Fibroblast of skin of back (primary cell): ENCODE measurements at places on chromosomes 4 and X.

DNA sequence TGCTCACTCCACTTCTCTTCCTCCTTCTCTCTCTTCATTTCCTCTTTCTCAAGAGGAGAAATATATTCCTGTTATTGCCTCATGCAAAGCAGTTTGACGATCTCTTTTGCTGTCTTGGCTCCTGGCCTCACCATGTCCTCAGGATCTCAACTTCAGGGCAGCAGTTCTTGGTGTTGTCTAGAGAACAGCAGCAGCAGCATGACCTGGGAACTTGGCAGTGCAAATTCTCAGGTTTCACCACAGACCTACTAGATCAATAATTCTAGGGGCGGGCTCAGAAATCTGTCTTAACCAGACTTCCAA is 193.4 kb upstream of the EDNRA start:
- no peak for DNase-seq

DNA sequence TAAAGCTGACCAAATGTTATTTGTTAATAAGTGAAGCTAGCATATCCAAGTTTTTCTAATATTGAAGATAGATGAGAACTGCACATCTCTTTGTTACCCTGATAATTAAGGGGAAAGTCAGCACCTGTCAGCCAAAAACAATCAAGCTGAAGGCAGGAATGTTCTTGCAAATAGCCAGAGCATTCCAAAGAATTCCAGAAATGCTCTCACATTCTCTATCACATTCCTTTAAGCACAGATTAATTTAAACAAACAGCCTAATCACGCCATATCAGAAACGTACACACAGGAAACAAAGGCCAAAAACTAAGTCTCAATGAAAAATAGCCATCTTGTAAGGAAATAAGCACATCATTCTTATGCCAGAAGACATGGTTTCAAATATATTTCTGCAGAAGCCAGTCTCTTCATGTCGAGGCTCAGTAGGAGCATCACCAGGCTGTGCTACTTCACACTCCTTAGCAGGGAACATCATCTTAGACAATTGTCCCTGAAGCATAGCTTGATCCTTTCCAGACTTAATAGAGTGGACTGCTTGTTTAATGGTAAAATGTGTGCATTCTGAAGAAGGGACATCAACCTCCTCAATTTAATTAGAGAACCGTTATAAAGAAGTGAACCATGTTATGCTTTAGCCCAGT is 252.9 kb upstream of the TTC29 start:
- peak; percentile 77 for DNase-seq

GRCh38 chr4:6773616-6774540 is 8.6 kb upstream of the KIAA0232 start:
- no peak for DNase-seq

DNA sequence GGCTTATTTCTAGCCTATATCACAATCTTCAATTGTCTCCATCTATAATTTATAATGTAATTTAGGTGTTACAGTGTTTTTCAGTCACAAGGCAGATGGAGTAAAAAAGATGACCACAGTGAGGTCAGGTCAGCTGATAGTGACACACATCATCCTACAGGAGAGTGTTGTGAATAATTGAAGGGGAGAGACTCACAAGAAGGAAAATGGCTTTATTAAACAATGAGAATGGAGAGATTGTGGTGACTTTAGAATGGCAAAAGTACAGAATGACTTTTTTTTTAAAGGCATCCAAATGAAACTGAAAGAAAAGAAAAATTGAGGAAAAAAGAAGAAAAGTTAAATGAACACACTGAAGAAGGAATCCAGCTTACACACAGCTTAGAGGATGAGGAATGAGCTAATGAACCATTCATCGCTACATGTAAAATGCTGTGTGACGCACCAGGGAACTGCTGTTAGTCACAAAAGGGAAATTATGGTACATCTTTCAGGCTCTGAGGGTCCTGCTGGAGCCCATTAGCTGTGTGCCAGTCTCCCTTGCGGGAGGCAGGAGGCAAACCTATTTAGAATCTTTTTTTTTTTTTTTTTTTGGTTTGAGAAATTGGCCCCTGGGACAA is 56.6 kb downstream of the SPRY1 start:
- no peak for DNase-seq

DNA sequence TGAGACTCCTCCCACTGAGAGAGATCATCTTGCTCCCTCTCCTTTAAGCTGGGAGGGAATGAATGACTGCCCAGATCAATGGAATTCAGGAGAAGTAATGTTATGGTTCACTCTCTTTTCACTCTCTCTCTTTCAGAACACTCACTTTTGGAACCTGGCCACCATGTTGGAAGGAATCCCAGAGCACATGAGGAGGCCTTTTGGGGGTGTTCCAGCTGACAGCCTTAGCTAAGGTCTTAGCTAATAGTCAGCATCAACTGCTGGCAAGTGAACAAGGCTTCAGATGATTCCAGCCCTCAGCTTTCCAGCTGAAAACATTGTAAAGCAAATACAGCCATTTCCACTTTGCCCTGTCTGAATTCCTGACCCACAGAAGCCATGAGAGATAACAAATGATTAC is 124.0 kb upstream of the CLNK start:
- DNase-seq = peak; percentile 22

GRCh38 chr4:132317923-132318322 is 831.2 kb upstream of the PCDH10 start:
- DNase-seq = no peak

DNA sequence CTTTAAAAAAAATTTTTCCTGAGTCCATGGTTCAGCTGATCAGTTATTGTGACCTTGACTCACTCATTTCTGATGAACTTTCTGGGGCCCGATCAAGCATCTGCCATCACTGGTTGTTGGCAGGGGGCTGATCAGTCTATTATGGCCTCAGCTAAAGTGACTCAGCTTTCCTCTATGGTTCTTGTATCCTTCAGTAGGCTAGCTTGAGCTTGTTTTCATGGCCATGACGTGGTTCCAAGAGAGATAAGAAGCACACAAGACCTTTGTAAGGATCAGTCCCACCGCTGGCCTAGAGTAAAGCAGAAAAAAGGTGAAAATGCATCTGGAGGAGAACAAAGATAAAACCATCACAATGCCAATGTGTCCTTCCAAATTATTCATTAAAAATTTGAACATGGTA is 29.8 kb upstream of the EPGN start:
- DNase-seq = no peak

DNA sequence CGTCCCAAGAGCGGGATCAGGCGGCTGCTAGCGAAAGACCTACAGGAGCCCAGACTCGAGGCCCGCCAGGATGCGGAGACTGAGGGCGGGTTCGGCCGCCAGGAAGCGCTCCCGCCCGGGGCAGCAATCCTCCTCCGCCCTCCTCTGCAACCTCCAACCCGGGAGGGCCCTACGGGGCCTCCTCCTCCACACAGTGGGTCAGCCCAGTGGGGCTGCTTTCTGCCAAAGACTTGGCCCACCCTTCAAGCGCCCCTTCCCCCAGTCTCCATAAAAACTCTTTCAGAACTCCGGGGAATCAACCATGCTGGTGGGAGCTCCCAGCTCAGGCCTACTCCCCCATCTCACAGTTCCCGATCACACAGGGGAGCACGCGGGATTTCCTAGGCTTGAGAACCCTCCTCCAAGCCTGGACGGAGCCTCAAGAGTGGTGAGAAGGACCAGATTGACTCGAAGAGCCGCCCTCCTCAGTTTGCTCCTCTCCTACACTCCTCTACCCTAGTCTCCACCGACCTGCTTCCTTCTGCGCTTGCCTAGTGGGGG is 77.5 kb downstream of the RLIM start:
- DNase-seq = peak; percentile 52

- no peak for DNase-seq
Observed at GRCh38 chr4:180057299-180057721, 2185.9 kb upstream of the TENM3 start.

GRCh38 chr4:7472442-7473013 is 37.8 kb upstream of the PSAPL1 start:
- no peak for DNase-seq

- DNase-seq = no peak
Observed at GRCh38 chrX:23331701-23332100, 2.9 kb upstream of the PTCHD1 start.

DNA sequence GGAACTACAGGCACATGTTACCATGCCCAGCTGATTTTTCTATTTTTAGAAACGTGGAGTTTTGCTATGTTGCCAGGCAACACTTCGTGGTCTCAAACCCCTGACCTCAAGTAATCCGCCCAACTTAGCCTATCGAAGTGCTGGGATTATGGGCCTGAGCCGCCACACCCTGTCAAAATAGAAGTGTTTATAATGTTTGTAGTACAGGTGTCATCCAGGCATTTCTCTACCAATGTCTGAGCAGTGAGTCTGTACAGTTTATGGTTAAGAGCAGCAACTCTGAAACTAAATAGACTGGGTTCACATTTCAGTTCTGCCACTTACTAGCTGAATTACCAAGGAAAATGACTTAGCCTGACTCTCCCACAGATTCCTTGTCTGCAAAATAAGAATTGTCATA is 460.4 kb upstream of the GALNT7 start:
- DNase-seq = no peak

DNA sequence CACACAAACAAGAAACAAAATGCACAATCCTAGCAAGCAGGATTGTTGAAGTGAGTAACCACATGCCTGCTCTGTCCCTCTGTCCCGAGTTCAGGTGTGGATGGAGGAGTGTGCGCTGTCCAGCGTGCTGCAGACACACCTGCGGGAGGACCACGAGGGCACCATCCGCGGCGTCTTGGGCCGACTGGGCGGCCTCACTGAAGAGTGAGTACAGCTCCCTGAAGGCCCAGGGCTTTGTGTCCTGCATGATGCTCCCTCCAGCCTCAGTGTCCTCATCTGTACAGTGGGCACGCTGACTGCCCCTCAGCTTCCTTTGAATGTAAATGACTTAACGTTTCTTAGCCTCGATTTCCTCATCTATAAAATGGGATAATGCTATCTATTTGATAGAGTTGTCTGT is 82.5 kb downstream of the EVC start:
- DNase-seq = no peak

GRCh38 chr4:104022831-104023230 is 303.0 kb upstream of the TACR3 start:
- DNase-seq = no peak

- DNase-seq = no peak
Observed at GRCh38 chr4:34878961-34879360, 1365.4 kb downstream of the ARAP2 start.

DNA sequence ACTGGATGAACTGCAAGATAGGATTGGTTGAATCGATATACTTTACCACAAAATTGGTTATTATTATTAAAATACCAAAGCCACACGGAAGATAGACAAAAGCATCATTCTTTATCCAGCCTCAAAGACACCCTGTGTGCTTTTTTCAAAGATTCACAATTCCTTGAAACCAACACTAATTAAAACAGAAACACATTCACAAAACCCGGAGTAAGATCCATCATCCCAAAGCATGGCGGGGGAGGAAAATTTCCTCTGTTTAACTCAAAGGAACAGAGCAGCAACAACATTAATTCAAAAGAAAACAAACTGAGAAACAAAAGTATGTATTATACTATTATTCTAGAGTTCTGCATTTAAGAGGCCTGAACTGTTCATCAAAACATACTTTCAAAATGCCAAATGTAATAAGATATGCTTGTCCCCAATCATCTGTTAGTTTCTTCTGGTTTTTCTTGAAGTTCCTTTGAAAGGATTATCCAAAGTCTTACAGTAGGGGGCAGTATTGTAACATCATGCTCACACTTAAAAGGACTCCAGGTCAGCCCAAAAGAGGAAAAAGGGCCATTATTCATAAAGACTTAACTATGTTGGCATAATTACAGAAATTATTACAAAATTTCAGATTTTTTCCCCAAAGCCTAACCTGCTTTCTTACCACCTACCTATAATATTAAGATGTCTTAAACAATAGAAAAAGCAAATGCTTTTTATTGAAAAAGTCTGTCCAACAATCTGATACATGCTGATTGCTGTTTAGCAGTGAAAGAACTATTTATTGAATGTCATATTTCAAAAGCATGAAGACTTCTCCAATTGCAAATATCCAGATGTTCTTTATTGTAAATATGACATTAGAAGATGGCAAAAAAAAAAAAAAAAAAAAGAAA is 168.7 kb downstream of the SCFD2 start:
- DNase-seq = peak; percentile 85

- DNase-seq = no peak
Observed at GRCh38 chr4:6955261-6955911, 45.8 kb downstream of the TBC1D14 start.

- DNase-seq = no peak
Observed at GRCh38 chrX:23937100-23937499, 29.3 kb downstream of the CXorf58 start.

- peak; percentile 6 for DNase-seq
Observed at GRCh38 chr4:80594701-80595100, 259.2 kb downstream of the CFAP299 start.

DNA sequence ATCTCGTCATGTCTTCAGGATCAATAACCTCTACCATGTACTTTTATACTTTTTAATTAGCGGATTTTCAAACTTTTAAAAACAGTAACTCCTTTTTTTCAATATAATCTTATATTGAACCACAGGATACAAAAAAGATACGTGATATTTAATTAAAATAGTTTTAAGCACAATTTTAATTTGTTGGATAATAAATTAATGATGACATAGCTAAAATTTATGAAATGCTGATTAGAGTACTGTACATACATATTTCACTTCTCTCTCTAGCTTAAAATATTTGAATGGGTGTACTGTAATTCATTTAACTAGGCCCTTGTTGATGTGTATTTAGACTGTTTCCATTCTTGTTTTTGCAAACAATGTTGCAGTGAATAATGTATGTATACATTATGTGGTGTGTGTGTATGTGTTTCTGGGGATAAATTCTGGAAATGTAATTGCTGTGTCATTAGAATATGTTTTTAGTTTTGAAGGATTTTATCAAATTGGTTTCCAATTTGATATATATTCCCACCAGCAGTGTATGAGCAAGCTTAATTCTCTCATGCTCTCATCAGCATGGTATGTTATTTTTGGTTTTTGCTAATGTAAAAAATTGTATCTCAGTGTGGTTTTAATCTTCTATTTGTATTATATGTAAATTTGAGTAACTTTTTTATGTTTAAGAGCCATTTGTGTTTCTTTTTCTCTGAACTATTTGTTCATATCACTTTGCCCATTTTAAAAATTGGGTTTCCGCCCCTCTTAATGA is 66.4 kb downstream of the CDKL5 start:
- peak; percentile 64 for DNase-seq

DNA sequence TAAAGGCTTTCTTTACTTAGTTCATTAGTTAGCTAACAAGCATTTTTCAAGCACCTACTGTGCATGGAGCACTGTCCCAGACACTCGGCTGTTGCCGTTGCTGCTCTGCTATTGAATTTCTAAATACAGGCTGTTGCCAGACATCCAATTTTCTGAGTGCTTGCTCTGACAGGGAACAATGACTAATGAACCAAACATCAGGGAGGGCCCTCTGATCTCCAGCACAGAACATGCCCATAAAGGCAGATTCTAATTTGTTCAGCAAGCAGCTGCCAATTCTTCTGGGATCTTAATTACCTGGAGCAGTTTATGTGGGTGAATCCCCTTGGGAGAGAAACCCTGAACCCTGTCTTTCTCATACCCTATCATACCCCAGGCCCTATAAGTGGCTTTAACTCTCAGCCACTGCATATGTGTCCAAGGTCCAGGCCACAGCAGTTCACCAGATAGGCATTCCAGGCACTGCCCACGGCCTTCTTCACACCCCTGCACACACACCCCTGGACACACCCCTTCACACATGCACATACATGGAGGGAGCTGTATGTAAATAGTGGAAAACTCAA is 27.9 kb downstream of the TSC22D3 start:
- peak; percentile 60 for DNase-seq

GRCh38 chr4:118351851-118352827 is 664 bp downstream of the PRSS12 start:
- DNase-seq = peak; percentile 43

- DNase-seq = no peak
Observed at GRCh38 chr4:77471821-77472495, 133.7 kb upstream of the CXCL13 start.
